NK-92 treated with Interleukin-12 subunit alpha and Interleukin-12 subunit beta, amount 100 ng/mL, for 24 hours (cell line): ENCODE measurements at places on chromosomes 5 and 9.

- no peak for DNase-seq
These were observed 6.8 kb downstream of the TTC39B start for GRCh38 chr9:15300218-15300617.

DNA sequence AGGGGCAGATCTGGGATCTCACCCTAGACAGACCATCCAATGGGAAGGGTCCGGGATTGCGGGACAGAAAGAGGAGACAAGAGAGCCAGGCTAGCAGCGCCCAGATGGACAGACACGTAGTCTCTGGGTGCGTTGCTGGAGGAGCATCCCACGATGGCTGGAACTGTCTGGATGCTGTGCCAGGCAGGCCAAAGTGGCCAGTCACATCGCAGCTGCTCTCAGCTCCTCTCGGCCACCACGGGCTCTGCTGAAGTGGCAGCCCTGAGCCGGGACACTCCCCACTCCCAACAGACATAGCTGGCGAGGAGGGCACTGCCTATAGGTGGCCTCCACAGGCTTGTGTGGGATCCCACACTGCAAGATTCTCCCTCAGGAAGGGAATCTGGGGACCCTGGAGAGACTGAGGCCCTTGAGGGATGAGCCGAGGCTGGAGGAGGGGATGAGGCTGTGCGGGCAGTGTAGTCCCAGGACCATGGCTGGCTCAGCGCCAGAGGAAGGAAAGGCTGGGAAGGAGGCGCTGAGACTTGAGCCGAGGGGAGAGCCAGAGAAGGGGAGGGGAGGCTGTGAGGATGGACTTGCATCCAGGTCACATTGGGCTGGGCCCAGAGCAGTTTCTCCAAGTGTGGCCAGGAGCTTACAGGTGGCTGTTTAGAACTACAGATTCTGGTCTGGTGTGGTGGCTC lies 10.3 kb upstream of the WDR5 start:
- no peak for DNase-seq

GRCh38 chr9:5688109-5688508 lies 59.2 kb downstream of the RIC1 start:
- no peak for DNase-seq

DNA sequence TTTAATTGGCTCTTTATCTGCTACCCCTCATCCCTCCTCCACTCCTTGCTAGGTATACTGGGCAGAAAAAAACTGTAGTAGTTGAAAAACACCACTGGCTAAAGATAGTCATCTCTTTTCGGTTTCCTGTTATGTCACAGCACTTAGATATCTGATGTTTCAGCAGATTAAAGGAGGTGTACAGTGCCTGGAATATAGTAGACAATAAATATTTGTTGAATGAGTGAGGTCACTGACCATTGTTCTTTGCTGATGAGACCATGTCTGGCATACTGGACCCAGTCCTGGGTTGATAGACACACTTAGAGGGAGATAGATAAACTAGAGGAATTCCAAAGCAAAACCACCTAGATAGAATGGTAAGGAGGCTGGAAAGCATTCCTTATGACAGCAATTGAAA lies 3.2 kb downstream of the GRPEL2 start:
- no peak for DNase-seq

DNA sequence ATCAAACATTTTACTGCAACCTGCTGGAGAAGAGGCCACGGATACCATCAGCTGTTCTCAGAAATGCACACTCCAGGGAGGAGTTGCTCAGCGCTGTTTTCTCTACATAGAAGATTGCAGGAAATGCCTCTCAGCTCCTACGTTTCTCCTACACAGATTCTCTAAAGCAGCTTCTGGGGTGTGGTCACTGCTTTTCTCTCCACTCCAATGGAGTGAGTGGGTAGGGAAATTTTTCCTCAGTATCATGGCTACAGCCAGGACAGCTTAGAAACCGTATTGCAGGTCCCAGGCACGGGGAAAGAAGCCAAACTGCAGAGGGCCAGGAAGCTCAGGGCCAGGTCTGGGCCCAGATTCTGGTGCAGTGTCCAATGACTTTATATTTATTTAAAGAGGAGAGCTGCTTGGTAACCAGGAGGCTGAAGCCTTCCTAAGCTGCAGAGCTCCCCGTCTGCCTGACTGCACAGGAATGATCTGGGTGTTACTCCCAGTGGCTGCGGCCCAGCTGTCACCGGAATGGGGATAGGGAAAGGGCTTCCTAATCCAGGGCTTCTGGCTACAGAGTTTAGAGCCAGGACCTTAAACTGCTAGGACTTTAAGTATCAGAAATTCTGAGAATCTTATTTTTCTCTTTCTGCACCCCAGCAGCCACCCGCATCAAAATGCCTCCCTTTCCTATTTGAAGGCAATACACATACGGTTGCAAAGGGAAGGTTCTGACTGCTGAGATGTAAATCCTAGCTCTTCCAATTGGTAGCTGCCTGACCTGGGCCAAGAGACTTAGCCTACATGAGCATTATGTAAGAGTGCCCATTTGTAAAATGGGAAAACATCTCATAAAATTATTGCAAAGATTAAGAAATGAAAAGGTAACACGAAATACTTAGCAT lies 1.4 kb upstream of the SPTAN1 start:
- DNase-seq, result no peak

DNA sequence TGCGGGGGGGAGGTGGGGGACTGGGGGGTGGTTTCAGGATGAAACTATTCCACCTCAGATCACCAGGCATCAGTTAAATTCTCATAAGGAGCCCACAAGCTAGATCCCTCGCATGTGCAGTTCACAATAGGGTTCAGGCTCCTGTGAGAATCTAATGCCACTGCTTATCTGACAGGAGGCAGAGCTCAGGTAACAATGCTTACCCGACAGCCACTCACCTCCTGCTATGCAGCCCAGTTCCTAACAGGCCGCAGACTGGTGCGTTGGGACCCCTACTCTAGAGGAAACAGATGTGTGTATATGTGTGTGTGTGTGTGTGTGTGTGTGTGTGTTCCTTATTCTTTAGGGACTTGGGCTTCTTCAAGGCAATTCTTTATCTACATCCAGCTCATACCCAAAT lies 352.3 kb upstream of the CCNH start:
- no peak for DNase-seq
